ENCODE measurements at places on chromosomes 13 and 19.

GRCh38 chr13:45456196-45456972, 8.4 kb upstream of the COG3 start:
- DNase-seq: no peak

- DNase-seq: no peak
These were observed 10.8 kb downstream of the EDNRB start for GRCh38 chr13:77907666-77908341.

DNA sequence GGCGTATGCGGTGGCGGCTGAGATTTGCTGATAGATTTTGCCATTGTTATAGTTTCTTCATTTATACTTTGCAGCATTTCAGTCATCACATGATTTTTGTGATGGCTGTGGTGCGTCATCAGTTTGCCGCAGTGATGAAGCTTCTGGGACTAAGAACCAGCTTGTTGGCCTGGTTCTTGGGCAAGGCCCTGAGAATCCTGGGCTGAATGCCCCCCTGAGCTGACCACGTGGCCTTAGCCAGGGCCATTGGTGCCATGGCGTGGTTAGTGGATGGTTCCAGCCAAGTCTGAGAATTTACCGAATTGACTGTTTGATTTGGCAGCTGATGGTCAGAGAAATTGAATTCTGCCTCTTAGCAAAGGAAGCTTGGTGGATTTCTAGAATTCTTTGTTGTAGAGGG, 17.8 kb downstream of the GATAD2A start:
- DNase-seq: no peak

DNA sequence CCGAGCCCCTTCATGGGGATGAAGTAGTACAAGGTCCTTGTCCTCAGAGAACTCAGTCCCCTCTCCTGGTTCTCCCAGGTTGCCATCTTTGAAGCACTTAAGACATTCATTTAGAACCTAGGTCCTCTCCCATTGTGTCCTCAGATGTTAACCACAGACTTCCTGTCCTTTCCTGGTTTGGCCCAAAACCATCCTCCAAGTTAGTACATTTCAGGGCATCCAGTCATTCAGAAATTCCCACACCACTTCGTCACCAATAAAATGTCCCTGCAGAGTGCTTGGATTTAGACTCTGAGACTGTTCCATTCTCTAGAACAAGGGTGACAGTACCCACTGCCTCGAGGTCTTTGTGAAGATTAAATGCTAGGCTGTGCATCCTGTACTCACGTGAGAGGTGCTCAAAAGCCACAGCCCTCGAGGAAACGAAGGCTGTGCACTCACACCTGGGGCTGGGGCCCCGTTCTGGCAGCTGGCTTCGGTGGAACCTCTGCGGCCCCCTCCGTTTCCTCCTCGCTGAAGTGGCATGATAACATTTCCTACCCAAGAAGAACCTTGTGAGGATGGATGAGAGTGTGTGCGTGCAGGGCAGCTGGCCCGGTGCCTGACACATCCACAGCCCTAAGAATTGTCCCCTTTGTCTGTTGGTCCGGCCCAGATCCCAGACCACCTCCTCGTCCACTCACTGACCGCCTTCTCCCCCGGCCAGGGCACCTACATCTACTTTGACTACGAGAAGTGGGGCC, 4.7 kb downstream of the LENG1 start:
- no peak for DNase-seq

GRCh38 chr13:44240611-44241145, 132.9 kb upstream of the SERP2 start:
- no peak for DNase-seq

GRCh38 chr19:38711726-38712153, 32.5 kb downstream of the CAPN12 start:
- DNase-seq: no peak

- no peak for DNase-seq
These were observed 9.2 kb downstream of the FGF14 start for GRCh38 chr13:102392481-102393209.

- no peak for DNase-seq
These were observed 1516.2 kb upstream of the PCDH20 start for GRCh38 chr13:62931853-62932252.

Measured in NCI-H1417 treated with DMSO at 0.1 percent for 48 hours (cell line).